Stimulated activated naive B cell treated with anti-CD40 and anti-IgM and Interleukin-4, amounts not matched to agents 10 μg/mL and 1 μg/mL and 100 μg/mL, for 72 hours (primary cell): ENCODE measurements at places on chromosomes 6 and 20.

GRCh38 chr6:150377211-150377781 lies 8.5 kb downstream of the IYD start:
- H3K36me3 ChIP-seq: no peaks in the 10 kb centered on the region
- H3K4me1 ChIP-seq: no peaks in the 10 kb centered on the region
- no peak overlapping the region for H3K4me3 ChIP-seq
- peaks cover 39% of the 10 kb centered on the region for H3K27me3 ChIP-seq

- peak overlapping the region; percentile 81 for H3K27ac ChIP-seq
- H3K4me3 ChIP-seq: no peak overlapping the region
- DNase-seq: no peak
These were observed 55.4 kb downstream of the GFOD1 start for GRCh38 chr6:13431861-13432465.

DNA sequence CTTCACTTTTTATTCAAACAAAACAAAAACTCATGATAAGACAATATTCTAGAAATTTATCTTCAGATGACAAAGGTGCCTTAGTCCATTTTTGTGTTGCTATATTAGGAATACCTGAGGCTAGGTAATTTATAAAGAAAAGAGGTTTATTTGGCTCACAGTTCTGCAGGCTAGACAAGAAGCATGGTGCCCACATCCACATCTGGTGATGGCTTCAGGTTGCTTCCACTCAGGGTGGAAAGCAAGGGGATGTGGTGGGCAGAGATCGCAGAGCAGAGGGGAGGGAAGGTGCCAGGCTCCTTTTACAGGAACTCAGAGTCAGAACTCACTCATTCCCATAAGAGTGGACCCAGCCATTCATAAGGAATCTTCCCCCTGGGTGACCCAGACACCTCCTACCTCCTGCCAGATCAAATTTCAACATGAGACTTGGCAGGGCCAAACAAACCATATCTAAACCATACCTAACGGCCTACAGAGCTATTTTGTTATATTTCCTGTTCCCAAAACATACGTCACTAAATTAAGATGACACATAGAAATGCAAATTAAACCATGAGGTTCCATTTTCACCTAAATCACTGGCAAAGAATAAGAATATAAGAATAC lies 26.4 kb downstream of the ABHD12 start:
- peaks cover 21% of the 10 kb centered on the region for H3K4me1 ChIP-seq
- peaks cover 17% of the 10 kb centered on the region for H3K36me3 ChIP-seq
- DNase-seq: no peak
- H3K27ac ChIP-seq: no peak overlapping the region
- no peaks in the 10 kb centered on the region for H3K27me3 ChIP-seq

DNA sequence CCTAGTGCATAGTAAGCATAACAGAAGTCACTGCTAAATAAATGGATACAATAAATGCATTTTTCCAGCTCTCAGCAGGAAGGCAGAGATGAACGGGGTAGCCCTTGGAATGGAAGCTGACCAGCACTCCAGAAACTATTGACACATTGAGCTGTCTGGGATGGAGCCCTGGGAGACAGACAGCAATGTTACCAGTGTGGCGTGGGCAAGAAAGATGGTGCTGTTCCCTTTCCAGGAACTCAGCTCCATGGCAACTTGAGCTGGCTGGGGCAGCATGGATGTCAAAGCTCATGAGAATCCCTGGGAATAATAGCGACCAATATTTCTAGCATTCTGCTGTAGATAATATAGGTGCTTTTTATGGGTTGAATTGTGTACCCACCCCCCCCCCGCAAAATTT lies 104.3 kb upstream of the PTPRT start:
- H3K4me3 ChIP-seq: no peak overlapping the region
- no peak for DNase-seq
- no peaks in the 10 kb centered on the region for H3K27me3 ChIP-seq
- H3K4me1 ChIP-seq: no peaks in the 10 kb centered on the region
- H3K36me3 ChIP-seq: no peaks in the 10 kb centered on the region

DNA sequence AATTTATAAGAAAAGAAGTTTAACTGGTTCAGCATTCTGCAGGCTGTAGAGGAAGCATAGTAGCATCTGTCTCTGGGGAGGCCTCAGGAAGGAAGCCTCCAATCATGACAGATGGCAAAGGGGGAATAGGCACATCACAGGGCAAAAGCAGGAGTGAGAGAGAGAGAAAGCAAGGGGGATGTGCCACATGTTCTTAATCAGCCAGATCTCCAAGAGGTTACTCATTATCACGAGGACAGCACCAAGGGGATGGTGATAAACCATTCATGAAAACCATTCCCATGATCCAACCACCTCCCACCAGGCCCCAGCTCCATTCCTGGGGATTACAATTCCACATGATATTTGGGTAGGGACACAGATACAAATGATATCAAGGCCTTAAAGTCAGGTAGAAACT lies 217.5 kb upstream of the TCF21 start:
- H3K36me3 ChIP-seq: no peaks in the 10 kb centered on the region
- H3K27me3 ChIP-seq: no peaks in the 10 kb centered on the region
- H3K4me3 ChIP-seq: no peak overlapping the region
- no peak for DNase-seq
- H3K4me1 ChIP-seq: no peaks in the 10 kb centered on the region

DNA sequence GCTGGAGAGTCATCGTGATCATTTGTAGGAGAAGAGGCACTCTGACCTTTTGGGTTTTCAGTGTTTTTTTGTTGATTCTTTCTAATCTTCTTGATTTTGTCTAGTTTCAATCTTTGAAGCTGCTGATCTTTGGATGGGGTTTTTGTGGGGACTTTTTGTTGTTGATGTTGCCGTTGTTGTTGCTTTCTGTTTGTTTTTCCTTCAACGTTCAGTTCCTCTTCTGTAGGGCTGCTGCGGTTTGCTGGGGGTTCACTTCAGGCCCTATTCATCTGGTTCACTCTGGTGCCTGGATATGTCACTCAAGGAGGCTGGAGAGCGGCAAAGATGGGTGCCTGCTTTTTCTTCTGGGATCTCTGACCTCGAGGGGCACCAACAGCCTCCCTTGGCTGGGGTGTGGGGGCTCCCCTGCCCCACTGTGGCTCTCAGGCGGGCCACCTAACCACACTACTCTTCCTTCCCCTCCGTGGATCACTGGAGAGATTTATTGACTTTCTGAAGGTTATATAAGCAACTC lies 21.5 kb upstream of the TMEM244 start:
- peaks cover 26% of the 10 kb centered on the region for H3K4me1 ChIP-seq
- peak; percentile 53 for DNase-seq
- peak overlapping the region; percentile 44 for H3K27ac ChIP-seq
- H3K27me3 ChIP-seq: no peaks in the 10 kb centered on the region

- peaks cover 55% of the 10 kb centered on the region for H3K27me3 ChIP-seq
- H3K36me3 ChIP-seq: no peaks in the 10 kb centered on the region
- peak overlapping the region; percentile 83 for H3K4me3 ChIP-seq
These were observed 71.5 kb downstream of the SOX4 start for GRCh38 chr6:21665110-21665391.

- H3K27me3 ChIP-seq: no peaks in the 10 kb centered on the region
- no peak for DNase-seq
- H3K36me3 ChIP-seq: peaks cover 5% of the 10 kb centered on the region
- peak overlapping the region; percentile 79 for H3K27ac ChIP-seq
These were observed 22.5 kb downstream of the MAP3K5 start for GRCh38 chr6:136769759-136770158.

DNA sequence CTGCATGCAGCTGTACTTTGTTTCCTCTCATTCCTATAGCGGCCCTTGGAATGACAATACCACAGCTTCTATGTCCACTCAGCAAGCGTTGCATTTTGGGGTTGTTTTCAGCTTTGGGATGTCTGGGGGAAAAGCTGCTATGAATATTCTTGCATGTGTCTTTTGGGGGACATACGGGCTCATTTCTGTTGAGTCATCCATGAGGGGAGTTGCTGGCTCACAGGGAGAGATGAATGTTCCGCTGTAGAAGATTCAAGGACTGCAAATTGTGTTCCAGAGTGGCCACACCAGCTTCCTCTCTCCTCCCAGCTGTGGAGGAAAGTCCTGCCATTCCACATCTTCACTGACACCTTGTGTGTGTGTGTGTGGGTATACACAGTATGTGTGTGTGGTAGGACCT lies 43.3 kb downstream of the TGM2 start:
- no peak overlapping the region for H3K4me3 ChIP-seq
- peaks cover 7% of the 10 kb centered on the region for H3K27me3 ChIP-seq
- no peak for DNase-seq
- H3K27ac ChIP-seq: no peak overlapping the region
- no peaks in the 10 kb centered on the region for H3K36me3 ChIP-seq

- peaks cover 75% of the 10 kb centered on the region for H3K4me1 ChIP-seq
- H3K4me3 ChIP-seq: no peak overlapping the region
- peaks cover 87% of the 10 kb centered on the region for H3K36me3 ChIP-seq
- H3K27me3 ChIP-seq: no peaks in the 10 kb centered on the region
- no peak for DNase-seq
These were observed 28.0 kb downstream of the IGF2R start for GRCh38 chr6:159996626-159997497.

- no peak overlapping the region for H3K4me3 ChIP-seq
- no peaks in the 10 kb centered on the region for H3K27me3 ChIP-seq
- peaks cover 46% of the 10 kb centered on the region for H3K4me1 ChIP-seq
These were observed 44.8 kb downstream of the STK4 start for GRCh38 chr20:45011108-45011526.

- H3K36me3 ChIP-seq: no peaks in the 10 kb centered on the region
- DNase-seq: no peak
- no peaks in the 10 kb centered on the region for H3K4me1 ChIP-seq
- H3K4me3 ChIP-seq: no peak overlapping the region
These were observed 20.2 kb upstream of the TTK start for GRCh38 chr6:79984261-79984660.

DNA sequence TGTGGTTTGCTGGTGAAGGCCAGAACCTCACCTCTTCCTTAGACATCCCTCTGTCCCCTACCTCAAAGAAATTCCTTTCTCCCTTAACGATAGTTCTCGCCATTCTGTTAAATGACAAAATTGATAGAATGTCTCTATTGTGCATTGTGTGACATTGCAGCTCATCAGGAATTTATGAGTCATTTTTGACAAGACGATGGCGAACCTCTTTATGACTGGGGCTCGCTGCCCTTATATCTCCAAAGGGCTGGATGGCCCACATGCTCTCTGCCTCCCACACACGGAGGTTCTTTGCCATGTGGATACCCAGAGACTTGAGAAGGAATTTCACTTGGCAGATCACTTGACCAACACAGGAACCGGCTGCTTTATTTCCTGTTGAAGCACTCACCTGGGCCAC lies 66.8 kb upstream of the RPS6KA2 start:
- H3K4me1 ChIP-seq: no peaks in the 10 kb centered on the region
- no peak overlapping the region for H3K4me3 ChIP-seq
- no peaks in the 10 kb centered on the region for H3K36me3 ChIP-seq
- no peak for DNase-seq
- no peak overlapping the region for H3K27ac ChIP-seq
- peaks cover 10% of the 10 kb centered on the region for H3K27me3 ChIP-seq

DNA sequence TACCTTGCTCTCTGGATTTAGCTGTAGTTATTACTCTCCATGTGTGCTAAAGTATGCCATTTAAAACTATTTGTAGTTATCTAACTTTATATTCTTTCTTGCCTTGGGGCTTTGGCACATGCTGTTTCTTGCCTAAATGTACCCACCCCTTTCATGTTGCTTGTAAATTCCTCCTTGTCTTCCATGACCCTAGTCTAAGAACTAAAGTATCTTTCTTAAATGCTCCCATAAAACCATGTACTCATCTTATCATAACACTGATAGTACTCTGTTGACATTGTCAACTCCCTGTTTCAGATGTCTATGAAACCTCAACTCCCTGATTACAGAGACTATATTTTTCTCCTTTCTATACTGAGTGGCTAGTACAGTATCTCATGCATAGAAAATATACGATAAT lies 564.9 kb upstream of the IRAK1BP1 start:
- no peaks in the 10 kb centered on the region for H3K27me3 ChIP-seq
- no peak for DNase-seq
- no peak overlapping the region for H3K27ac ChIP-seq
- H3K4me3 ChIP-seq: no peak overlapping the region
- H3K4me1 ChIP-seq: no peaks in the 10 kb centered on the region

DNA sequence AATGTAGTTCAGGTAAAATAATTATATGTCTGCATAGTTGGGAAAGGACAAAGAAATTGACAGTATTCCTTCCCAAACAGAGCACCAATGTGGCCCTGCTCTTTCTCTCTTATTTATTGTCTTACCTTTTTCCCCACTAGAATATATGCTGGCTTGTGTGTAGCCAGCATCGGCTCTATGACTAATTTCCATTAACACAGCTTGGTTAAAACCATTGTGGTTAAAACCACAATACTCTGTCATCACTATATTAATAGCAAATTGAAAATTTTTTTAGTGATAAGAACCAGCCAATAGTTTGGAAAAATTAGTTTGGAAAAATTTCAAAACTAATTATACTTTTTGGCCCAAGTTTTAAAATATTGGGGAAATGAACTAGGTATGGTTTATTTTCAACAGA lies 535.1 kb downstream of the UTRN start:
- H3K4me3 ChIP-seq: no peak overlapping the region
- no peak overlapping the region for H3K27ac ChIP-seq
- no peaks in the 10 kb centered on the region for H3K27me3 ChIP-seq
- DNase-seq: no peak
- no peaks in the 10 kb centered on the region for H3K4me1 ChIP-seq

DNA sequence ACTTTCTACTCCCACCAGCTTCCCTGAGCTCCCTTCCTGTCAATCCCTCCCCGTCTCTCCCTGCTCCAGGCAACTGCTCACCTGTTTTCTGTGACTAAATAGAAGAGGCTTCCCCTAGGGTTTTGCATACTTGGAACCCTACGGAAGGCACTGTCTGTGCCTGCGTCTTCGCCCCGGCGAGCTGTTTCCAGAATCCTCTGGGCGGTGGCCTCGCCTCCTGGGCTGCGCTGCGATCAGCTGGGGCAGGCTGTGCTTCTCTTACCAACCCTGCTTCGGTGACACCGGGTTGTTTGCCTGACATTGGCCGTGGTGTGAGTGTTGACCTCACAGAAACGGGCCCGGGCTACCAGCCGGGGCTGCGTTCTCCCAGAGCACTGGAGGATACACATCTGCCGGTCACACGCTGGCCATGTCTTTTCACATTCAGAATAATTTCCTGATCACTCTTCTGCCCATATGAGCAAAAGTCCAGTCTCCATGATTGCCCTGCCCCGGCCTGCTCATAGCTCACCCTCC lies 29.4 kb upstream of the CCR6 start:
- no peaks in the 10 kb centered on the region for H3K36me3 ChIP-seq
- H3K4me1 ChIP-seq: peaks cover 71% of the 10 kb centered on the region
- no peaks in the 10 kb centered on the region for H3K27me3 ChIP-seq
- H3K4me3 ChIP-seq: peak overlapping the region; percentile 78
- no peak for DNase-seq

- no peak overlapping the region for H3K4me3 ChIP-seq
- H3K4me1 ChIP-seq: peaks cover 16% of the 10 kb centered on the region
- DNase-seq: no peak
- H3K36me3 ChIP-seq: peaks cover 23% of the 10 kb centered on the region
These were observed 95.2 kb downstream of the GMPR start for GRCh38 chr6:16333580-16333979.

DNA sequence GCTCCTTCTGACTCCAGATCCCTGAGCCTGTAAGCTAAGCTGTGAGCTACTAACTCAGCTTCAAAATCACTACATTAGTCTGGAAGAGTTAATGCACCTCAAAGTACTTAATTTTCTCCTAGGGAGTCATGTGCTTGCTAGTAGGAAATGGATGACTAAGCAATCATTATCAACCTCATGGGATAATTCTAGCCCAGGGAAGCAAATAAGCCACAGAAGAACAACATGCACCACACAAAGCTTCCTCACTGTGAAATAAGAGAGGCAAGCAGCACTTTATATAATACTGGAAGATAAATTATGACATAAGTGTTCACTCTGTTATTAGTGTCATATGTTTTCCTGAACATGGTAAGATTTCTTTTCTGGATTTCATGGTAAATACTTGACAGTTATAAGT lies 57.9 kb upstream of the RCAN2 start:
- H3K4me1 ChIP-seq: no peaks in the 10 kb centered on the region
- H3K27ac ChIP-seq: no peak overlapping the region
- DNase-seq: no peak
- peaks cover 3% of the 10 kb centered on the region for H3K27me3 ChIP-seq
